ENCODE measurements at places on chromosomes 2 and 18.

DNA sequence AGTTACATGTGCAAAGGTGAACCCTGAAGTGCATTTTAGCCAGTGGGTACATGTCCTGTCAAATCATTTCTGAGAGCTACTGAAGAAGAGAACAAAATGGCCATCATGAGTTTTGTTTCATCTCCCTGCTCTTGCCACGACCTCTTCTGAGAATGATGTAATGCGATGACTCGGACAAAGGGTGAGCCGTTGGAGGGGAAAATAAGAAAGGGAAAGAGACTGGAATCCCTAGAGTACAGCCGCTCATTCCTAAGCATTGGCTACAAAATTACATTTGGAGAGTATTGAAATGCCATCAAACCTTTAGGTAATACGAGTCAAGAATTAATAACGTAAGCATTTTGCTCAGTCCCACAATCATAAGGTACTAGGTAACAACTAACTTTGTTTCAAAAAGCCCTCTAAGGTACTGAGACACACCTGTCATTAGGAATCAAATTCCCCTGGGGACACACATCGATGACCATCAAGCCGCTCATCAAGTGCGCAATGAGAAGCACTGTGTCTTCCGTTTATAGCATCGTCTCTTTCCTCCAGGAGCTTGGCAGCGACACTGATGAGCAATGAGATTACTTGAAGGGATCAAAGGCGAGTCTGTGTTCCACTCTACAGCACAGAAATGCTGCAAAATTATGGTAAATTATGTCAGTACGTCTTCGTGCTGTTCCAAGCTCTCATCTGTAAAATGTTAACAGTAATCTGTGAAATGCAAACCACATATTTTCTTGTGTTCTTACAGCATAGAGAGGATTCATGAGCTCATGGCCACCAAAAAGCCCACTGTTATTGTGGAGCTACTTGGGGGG is 97.3 kb upstream of the PIEZO2 start:
- DNase-seq = no peak

- no peak for DNase-seq
Observed at GRCh38 chr18:46140173-46140572, 36.0 kb downstream of the HAUS1 start.

- no peak for DNase-seq
Observed at GRCh38 chr2:39728941-39729351, 50.1 kb downstream of the THUMPD2 start.

DNA sequence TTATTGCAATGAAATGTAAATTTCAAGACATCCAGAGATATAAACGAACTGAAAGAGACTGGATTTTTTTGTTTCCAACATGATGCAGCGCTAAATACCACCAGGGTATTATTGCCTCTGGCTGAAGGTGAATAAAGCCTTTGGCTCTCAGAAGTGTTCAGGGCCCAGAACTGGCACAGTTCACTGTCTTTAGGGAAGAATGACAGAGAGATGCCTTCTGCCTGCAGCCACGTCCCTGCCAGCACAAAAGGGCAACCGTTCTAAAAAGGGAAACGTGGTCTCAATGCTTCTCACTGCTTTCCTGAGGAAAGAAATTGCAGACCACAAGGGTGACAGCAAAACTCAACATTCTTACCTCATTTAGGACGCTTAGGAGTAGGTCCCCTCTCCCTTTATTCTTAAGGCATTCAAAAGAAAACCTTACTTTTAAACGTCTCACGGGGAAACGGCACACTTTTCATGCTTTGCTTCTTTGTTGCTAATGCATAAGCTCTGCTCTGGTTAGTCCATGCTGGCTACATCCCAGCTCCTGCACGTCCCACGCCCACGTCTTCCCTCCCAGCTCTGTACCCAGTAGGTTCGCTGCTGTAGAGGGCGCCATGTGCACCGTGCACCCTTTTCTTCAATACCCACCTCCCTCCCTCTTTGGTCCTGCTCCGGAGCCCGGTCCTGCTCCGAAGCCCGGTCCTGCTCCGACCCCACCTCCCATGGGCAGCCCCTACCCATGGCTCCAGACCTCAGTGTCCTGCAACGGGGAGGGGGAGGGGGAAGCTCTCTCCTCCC is 171.0 kb downstream of the HRH4 start:
- no peak for DNase-seq

- DNase-seq = peak; percentile 53
Observed at GRCh38 chr2:241015439-241015838, 17.0 kb downstream of the SNED1 start.

DNA sequence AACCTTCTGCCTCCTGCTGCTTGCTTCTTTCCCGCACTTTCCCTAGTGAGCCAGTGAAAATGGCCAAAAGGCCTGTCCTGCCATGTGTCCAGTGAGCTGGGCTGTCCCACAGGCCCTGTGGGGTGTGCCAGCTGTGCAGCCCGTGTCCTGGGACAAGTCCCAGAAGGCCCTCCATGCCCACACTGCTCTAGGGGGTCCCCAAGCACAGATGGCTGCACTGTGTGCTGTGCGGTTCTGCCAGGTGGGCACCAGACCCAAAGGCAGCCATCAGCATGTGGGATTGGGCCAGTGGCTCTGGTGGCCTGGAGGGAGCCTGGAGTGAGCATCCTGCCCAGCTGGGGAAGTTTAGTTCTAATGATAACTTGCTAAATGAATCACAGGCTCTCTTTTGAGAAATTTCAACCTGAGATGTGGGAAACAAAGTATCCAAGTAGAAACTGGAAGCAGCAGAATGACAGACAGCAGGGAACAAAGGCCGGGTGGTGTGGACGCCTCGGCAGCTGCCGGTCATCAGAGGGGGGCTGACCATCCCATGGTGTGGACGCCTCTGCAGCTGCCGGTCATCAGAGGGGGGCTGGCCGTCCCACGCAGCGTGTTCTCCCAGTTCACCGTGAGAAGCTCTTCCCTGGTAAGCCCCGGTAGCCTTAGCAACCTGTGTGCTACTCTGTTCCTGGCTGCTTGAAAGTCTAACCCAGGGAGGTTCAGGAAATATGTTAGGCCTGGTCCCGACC is 9.9 kb upstream of the CNDP2 start:
- DNase-seq = no peak

- DNase-seq = no peak
Observed at GRCh38 chr2:179669196-179669595, 192.2 kb downstream of the ZNF385B start.

DNA sequence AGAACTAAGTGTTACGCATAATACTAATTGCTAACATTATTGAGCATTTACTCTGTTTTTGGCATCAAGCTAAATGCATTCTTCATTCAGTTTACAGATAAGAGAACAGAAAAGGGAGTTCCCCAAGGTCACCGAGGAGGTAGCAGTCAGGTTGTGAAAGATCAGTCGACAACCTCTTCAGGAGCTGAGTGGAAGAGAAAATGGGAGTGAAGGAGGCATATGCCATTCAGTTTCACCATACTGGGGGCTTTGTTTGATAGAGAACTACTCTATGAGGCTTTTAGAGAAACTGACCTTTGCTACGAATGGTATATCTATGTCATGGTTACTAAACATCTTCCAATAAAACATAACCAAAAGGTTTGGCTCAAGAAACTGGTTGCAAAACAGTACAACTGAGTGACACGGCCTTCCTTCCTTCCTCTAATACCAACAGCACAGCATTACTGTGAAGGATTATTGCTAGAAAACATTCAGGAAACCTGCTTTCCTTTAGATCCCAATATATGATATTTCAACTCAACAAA is 112.1 kb downstream of the RBMS1 start:
- no peak for DNase-seq

DNA sequence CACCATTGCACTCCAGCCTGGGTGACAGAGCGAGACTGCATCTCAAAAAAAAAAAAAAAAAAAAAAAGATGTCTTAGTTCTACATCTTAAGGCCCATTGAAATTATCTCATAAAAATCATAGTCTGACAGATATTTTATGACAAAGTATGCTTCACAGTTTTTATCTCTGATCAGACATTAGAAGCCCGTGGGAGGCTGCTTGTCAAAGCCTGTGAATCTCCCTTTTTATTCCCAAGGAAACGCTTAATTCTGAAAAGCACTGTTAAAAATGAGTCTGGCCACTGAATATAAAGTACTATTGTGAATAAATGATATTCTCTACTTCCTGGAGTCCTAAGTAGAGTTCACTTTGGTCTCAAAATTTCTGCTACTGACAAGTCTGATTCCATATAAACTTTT is 71.1 kb downstream of the ZDBF2 start:
- DNase-seq = no peak

DNA sequence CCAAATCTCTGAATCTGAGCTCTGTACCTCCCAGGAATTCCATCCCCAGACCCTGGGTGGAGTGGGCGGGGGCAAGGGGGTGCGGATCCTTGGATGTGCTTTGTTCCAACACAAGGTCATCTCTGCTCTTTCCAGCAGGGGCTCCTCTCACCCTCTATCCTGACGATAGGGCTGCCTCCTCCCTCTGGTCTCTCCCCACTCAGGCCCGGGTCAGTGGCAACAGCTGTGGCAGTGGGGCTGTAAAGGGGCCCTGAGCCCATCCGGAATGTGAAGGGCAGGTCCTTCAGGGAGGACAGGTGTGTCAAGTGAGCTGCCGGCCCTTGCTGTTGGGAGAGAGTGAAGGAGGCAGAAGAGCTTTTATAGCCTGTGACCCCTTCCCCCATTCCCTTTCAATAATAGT is 167.8 kb downstream of the CELF4 start:
- no peak for DNase-seq

DNA sequence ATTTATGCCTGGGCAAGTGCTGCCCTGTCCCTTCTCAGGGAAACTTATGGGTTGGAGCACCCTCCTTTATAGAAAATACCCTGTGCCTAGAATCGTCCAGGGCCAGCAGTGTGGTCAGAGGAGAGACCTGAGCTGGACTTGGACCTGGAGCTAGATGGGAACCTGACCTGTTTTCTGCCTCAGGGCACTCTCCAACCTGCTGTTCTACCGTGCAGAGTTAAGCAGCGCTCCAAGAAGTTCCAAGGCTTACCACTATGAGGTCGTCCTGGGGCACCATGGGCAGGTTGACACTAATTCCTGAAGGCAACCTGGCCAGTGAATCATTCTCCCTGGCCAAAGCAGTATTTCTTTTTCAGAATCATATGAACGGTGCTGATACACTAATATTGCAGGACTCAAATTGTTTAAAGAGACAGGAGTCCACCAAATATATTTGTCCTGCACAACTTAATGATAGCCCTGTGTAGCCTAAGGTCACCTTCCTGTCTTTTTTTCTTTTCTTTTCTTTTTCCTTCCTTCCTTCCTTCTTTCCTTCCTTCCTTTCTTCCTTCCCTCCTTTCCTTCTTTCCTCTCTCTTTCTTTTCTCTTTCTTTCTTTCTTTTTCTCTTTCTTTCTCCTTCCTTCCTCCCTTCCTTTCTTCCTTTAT is 455.4 kb upstream of the HNMT start:
- DNase-seq = no peak

- no peak for DNase-seq
Observed at GRCh38 chr18:48896326-48896874, 54.4 kb downstream of the SMAD7 start.

GRCh38 chr18:8117006-8117371 is 492.2 kb upstream of the RAB12 start:
- DNase-seq = no peak

- no peak for DNase-seq
Observed at GRCh38 chr2:233354500-233354924, 218 bp downstream of the DGKD start.

GRCh38 chr2:75592030-75592429 is 31.3 kb upstream of the EVA1A start:
- DNase-seq = no peak

- DNase-seq = no peak
Observed at GRCh38 chr2:25339791-25340180, 1.9 kb downstream of the DNMT3A start.

- DNase-seq = no peak
Observed at GRCh38 chr18:40447820-40448219, 1507.2 kb upstream of the PIK3C3 start.

DNA sequence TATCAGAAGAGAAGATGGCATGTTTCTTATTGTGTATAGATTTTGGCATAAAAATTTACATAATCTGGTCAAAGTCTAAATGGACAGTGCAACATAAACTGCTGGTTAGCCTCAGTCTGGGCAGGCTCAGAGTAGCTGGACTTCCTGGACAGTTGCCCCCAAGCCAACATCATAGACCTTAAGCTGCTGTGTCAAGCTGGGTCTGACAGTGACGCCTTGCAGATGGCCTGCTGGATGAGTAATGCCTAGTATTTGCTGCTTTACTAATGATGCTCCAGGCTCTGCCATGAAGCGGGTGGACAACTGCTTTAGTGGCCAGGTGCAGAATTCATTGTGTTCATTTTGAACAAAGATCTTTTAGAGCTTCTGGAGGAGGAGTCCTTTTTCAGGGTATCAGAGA is 603.7 kb upstream of the ZEB2 start:
- no peak for DNase-seq

DNA sequence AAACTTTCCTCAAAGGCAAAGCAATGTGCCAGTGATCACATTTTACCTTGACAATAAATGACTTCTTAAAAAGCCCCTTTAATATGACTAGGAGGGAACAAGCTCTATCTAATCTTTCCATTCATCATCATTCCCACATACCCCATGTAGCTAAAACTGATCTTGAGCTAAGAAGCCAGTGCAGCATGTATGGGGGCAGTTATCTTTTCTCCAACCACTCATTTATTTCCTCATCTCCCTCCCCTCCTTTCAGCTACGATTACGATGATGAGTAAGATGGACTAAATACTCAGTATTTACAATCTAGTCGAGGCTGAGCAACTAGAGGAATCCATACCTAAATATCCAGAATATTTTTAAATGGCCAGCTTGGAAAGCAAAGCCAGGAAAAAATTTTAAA is 35.5 kb downstream of the PNO1 start:
- no peak for DNase-seq

- DNase-seq = no peak
Observed at GRCh38 chr18:55953326-55953725, 365.3 kb upstream of the TCF4 start.

- DNase-seq = no peak
Observed at GRCh38 chr2:55115761-55116597, 65.7 kb upstream of the RTN4 start.

All from mesenteric fat pad (tissue), 1 donor.